T-helper 17 cell (primary cell): ENCODE measurements at places on chromosomes 3 and 15.

- no peak for DNase-seq
Observed at GRCh38 chr15:58329781-58330671, 101.8 kb upstream of the LIPC start.

DNA sequence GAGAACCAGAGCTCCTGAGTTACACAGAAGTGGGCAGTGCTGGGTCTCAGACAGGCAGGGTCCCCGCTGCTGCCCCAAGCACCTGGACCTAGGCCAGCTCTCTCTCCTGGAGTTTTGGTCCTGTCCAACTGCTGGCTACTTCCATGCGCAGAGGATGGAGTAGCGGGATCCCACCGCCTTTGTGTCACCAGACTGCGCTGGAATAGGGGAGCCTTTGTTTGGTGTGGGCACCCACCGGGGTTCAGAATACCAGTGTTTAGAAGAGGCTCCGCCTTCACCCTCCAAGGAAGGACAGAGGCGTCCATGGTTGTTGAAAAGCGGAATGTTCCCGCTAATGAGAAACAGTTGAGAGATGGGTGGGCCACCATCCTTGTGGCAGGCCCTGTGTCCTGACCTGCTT, 154.4 kb downstream of the DNAJB8 start:
- DNase-seq, result no peak

- no peak for DNase-seq
Observed at GRCh38 chr3:123861081-123861836, 22.9 kb downstream of the MYLK start.

DNA sequence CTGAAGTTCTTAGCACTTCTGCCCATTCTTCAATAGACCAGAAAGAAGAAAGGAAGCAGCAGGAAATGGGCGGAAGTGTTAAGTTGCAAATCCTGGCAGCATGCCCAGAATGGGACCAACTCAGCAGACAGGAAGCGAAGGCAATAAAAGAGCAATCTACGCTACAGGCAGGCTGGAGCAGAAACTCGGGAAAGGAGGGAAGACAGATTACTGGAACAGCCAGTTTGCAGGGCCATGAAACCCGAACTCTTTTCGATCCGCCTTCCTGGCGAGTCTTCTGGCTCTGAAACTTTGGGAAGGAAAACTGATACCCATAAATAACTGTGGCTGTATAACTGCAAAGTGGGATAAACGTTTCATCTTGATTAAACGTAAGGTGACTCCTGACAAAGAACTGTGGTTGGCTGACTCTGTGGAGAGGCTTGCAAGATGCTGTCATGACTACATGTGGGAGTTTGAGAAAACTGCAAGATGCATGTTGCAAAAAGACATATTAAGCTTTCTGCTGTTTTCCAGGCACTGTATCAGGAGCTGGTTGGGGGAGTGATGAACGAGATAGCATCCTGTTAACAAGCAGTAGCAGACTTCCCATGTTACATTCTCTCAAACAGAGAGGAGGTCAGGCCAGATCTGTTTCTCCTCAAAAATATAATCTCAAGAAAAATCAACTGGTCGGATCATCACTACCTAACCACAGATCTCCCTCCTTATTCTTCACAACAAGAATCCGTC, 67.8 kb downstream of the FMN1 start:
- peak; percentile 50 for DNase-seq
